ENCODE measurements at places on chromosomes 7 and 10.

DNA sequence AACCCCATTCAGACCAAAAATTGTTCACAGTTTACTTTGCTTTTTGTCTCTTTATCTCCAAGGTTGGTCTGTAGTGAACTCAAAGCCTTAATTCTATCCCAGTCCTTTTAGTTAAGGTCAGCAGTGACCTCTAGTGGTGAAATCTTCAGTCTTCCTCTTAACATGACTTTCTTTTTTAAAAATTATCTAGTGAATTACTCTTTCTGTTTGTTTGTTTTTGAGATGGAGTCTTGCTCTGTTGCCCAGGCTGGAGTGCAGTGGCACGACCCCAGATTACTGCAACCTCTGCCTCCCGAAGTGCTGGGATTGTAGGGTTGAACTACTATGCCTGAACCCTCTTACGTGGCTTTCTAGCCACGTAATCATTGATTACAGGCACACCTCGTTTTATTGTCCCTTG lies 25.0 kb downstream of the ZNF487 start:
- DNase-seq: peak; percentile 5

DNA sequence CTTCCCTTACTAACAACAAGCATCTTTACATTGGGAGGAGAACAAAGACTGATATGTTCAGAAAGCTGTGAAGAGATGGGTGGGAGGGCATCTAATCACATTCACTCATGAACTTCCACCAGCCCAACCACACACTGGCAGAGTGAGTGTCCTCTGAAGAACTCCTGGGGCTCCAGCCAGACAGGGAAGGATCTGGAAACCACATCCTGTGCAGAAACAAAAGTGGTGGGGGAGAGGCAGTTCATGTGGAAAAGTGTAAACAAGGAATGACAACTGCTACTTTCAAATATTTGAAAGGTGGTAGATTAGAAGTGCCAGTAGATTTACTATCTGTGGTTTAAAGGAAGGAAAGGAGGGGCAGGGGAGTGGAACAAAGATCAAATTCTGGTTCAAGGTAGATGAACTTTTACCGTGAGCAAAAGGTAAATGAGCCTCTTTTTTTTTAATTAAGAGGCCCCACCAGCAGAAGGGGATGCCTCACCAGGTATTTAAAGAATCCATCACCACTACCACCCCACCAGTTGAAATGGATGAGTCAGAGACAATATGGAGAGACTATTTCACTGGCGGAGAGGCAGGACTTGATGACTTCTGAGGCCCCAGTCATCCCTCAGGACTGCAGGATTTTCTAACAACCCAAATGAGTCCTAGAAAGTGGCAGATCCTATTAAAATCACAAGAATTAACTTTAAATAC lies 34.5 kb downstream of the GOT1 start:
- DNase-seq: no peak

- no peak for DNase-seq
Measured at GRCh38 chr7:141872931-141873330, 31.6 kb upstream of the PRSS37 start.

GRCh38 chr10:86681047-86681446 lies 12.7 kb downstream of the LDB3 start:
- DNase-seq: no peak

- DNase-seq: no peak
Measured at GRCh38 chr7:45028920-45029344, 28.9 kb downstream of the CCM2 start.

GRCh38 chr7:11317766-11318165 lies 344.1 kb downstream of the PHF14 start:
- DNase-seq: no peak

GRCh38 chr10:91042069-91042468 lies 121.2 kb upstream of the ANKRD1 start:
- DNase-seq: no peak

DNA sequence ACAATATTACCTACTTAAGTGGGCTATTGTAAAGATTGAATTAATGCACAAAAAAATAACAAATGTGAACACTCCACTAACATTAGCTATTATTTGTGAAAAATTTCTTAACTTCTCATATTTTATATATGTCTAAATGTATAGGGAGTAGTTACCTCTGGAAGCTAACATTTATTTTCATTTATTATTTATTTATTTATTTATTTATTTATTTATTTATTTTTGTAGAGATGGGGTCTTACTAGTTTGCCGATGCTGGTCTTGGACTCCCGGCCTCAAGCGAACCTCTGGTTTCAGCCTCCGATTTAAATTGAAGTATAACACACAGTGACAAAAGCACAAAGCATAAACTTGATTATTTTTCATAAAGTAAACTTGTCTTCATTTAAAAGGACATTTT lies 5.1 kb upstream of the SPOCK2 start:
- DNase-seq: no peak

All from NCI-H187 (cell line).